ENCODE measurements at places on chromosomes 5 and 9.

DNA sequence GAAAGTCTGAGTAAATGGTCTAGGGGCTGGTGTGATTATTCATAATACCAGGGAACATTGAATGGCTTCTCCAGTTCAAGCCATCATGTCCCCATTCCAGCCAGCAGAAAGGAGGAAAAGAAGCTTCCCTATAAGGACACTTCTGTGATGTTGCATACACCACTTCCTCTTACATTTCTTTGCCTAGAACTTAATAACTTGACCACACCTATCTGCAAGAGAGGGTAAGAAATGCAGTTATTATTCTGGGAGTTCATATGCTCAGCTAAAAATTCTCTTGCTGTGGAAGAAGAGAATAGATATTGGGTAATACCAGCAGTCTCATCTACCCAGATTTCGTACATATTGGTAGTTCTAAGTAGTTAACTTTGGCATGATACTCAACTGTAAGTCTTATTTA is 166.1 kb downstream of the SLC28A3 start:
- DNase-seq, result no peak

DNA sequence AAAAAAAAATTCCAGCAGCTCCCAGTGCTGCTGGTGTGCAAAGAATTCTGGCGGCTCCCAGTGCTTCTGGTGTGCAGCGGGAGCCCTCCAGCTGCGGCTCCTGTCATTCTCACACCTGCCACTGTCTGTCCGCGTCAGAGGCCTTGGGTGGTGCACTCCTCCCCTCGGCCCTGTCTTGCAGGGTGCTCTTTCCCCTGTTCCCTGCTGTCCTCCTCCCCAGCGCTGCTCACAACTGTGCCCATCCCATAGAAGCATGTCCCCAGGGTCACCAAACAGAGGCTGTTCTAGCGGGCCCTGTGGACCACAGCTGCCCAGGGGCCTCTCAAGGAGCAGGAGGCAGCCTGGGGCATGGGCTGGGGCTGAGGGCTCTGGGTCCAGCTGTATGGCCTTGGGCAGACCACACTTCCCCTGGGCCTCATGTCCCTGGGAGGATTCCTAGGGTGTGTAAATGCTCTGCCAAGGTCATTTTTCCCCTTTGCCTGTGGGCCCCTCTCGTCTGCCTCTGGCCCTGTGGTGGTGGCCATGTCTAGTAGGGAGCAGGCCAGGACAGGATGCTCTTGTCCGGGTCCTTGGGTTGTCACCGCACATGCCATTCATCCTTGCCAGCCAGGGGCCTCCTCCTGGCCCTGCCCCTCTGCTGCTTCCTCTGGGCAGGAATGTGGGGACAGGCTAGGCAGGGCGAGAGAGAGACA is 68.2 kb downstream of the PHF2 start:
- DNase-seq, result no peak

DNA sequence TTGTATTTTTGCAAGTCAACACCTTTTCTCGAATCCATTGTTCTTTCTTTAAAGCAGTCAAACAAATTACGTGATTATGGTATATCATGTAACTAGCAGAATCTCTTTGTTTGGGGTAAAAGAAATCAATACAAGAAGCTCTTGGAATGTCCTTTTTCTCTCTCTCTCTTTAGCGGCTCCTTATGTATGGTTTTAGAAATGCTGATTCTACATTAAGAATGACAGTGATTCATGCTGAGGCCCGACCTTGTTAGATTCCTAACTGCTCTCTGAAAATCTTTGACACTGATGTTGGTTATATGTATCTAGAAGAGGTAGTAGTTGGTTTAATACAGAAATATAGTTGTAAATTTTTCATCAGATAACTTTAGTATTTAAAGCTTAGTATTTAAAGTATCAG is 76.4 kb downstream of the SNX24 start:
- no peak for DNase-seq

- DNase-seq, result no peak
These were observed 105.3 kb downstream of the THBS4 start for GRCh38 chr5:80140496-80140895.

DNA sequence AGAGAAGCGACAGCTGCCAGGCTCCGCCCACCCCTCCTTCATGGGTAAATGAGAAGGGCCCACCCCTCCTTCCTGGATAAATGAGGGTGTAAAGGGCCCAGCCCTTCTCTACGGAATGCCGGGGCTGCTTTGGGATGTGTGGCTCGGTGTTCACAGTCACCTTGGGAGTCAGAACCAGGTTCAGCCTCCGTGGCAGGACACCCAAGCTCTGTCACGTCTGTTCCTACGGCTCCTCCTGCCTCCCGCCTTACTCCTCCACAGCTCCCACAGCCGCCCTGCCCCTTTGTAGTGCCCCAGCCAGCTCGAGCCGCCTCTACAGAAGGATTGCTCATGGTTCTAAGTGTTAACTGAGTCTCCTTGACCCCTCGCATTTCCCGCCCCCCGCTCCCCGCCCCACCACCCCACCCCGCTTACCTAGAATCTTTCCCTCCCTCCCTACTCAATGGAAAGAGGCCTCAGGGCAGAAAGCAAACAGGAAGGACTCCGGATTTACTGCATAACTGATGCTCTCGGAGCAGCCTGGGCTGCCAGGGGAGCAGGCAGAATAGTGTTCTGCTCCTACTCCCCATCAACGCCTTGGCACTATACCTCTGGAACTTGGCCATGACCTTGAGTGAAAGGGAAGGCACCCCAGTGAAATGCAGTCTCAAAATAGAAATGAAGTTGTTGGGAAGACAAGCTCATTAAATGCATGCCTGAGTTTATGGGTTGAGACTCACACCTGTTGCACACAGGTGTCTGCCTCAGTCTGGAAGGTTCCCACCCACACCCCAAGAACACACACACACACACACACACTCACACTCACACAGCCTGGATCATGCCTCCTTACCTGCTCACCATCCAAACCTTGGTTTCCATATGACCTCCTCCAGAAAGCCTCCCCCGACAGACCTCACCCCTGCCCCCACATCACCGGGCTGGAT is 59.6 kb downstream of the NEURL1B start:
- no peak for DNase-seq

GRCh38 chr5:61686491-61687257 is 354.6 kb downstream of the ZSWIM6 start:
- DNase-seq, result no peak

- DNase-seq, result no peak
These were observed 9.2 kb upstream of the DDX46 start for GRCh38 chr5:134749415-134749814.

GRCh38 chr5:109005297-109006009 is 257.8 kb downstream of the FER start:
- DNase-seq, result no peak

DNA sequence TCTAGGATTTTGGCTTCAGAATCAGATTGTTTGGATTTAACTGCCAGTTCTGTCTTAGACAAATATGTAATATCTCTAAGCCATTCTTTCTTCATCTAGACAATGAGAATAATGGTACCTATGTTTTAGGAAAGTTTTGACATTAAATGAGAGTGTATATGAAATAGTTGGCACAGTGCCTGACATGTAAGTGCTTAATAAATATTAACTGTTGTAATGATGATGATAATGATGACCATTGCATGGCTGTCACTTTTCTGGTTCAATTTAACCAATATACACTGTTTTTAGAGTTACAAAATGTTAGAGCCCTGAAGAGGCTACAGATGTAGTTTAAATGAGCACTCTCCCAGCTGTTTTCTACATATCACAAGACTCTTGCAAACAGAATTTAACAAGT is 131.7 kb downstream of the RANBP17 start:
- no peak for DNase-seq

DNA sequence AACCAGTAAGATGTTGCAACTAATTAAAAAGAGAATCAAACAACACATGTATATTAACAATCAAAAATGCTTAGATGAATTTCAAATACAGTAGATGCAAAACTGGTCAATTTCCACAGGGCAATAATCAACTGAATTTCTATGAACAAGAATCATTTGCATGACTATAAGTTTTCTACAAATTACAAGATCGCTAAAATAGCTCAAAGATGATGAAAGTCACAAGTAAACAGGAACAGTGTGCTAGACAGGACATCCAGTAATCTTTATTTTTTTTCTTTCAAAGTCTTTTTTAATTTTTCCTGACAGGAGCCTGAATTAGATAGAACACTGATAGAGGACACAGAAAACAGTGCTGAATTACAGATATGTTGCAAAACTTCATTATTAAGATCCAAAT is 608.2 kb upstream of the DAB2 start:
- DNase-seq, result no peak

DNA sequence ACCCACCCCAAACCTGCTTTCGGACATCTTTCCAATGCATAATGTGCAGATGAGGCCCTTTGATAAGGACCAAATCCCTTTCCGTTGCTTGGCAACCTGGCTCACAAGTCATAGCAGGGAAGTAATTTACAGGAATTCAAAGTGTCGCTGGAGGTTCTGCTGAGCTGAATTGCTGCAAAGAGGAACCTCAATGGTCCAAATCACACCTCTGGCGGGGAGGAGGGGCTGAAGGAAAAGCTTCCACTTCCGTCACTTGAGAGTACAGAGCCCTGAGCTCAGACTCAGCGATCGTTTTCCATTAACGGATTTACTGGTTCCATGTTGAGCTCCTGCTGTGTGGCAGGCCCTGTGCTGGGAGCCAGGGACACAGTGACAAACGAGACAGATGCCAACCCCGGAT is 99.3 kb downstream of the KCNIP1 start:
- no peak for DNase-seq

GRCh38 chr9:129675620-129676019 is 10.2 kb downstream of the PRRX2 start:
- no peak for DNase-seq

DNA sequence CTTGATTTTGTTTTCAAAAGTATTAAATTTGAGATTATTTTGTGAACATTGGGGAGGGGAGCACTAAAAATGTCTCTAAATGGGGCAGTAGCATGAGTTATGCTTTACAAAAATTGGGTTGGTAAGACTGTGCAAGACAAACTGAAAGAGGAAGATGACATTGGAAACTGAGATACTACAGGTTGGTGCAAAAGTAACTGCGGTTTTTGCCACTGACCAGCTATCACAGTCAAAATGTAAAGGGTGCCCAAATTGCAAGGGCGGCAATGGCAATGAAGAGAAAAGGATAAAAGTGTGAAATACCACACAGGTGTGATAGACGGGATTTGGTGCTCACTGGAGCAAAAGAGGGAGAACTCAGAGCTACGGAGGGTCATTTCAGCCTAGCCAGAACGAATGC is 124.0 kb downstream of the FANCC start:
- no peak for DNase-seq

GRCh38 chr5:77305956-77306355 is 95.5 kb downstream of the PDE8B start:
- no peak for DNase-seq

GRCh38 chr9:89951675-89952074 is 346.9 kb downstream of the GADD45G start:
- DNase-seq, result no peak

- no peak for DNase-seq
These were observed 8.8 kb downstream of the NEUROG1 start for GRCh38 chr5:135526924-135527323.

DNA sequence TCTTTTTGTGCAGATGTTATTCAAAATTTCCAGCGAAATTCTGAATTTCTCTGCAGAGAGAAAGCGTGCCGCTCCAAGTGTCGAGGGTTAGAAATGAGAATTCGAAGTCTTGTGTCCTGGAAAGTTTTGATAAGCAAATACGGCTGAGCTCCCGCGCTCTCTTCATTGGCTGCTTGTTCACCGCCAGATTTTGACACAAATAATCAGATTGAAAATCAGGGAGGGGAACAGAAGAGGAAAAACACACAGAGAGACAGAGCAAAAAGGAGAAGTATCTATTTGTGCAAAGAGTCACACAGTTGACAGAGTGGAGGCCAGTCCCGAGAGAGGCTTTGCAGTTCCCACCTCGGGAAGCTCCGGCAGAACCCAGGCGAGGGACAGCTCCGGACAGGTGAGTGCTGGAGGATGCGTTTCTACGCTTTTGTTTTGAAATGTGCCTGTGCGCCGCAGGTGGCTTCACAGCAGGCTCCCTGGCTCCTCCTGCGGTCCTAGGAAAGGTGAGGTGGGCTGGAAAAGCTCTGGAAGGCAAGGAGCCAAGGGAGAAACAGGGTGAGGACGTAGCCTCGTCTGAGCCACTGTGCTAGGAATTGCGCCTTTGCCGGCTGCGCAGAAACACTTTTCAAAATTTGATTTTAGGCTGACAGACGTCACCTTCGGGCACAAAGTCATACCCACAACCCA is at the start of gene GFI1B:
Gene GFI1B, plus strand, starts transcription at position 244 of the 681 bp plus-strand sequence. CDS start 7,985 bp downstream, outside the sequence.
- no peak for DNase-seq

DNA sequence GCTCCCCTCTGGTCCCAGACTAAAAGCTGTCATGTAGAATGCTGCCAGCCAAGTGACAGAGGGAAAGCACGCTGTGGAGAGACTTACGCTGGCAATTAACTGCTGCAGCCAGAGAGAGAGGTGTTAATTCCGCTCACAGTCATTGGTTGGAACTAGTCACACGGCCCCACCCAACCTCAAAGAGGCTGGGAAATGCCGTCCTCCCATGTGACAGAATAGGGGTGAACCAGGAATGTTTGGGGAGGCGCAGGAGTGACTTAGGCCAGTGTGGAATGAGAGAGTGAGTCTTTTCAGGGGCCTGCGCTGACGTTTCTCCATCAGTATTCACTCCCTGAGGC is 87.6 kb downstream of the AMBP start:
- no peak for DNase-seq

- peak; percentile 65 for DNase-seq
These were observed 21.3 kb upstream of the SLC12A2 start for GRCh38 chr5:128062172-128062746.

- peak; percentile 75 for DNase-seq
These were observed 2.1 kb downstream of the TLN1 start for GRCh38 chr9:35729700-35730485.

DNA sequence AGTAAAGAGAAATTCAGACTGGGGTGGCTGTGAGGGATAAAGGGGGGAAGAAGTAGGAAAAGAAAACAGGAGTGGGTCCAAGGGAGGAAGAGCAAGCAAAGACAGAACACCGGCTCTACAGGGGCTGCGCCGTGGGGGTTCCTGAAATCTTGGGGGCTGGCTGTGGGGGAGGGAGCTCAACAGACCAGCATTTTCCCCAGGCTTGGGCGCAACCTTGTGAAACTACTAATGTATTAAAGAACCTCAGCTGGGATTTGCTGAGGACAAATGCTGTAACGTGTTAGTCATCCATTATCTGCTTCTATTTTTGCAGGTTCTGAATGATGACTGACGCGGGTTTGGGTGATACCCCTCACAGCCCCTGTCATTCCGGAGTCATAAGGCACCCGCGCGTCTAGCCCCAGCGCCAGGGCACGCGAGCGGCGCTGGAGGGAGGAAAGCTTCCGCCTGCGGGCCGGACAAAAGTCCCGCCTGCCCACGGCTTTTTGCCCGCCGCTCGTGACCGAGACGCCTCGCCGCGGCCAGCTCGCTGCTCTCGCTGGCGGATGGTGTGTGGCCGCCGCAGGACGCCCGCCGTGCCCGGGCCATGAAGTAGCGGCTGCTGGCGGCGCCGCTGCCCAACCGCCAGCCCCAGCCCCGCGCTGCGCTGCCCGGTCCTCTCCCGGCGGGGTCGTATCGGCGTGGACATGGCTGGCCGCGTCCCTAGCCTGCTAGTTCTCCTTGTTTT is 110.6 kb downstream of the PAM start:
- DNase-seq, result peak; percentile 89

- DNase-seq, result no peak
These were observed 17.5 kb downstream of the TMEM38B start for GRCh38 chr9:105711867-105712266.

GRCh38 chr9:4494332-4494731 is 4.1 kb downstream of the SLC1A1 start:
- no peak for DNase-seq

GRCh38 chr9:95058121-95058785 is 259.3 kb downstream of the FANCC start:
- no peak for DNase-seq

All from astrocyte of the spinal cord (primary cell).